ENCODE measurements at places on chromosomes 13 and 19.

DNA sequence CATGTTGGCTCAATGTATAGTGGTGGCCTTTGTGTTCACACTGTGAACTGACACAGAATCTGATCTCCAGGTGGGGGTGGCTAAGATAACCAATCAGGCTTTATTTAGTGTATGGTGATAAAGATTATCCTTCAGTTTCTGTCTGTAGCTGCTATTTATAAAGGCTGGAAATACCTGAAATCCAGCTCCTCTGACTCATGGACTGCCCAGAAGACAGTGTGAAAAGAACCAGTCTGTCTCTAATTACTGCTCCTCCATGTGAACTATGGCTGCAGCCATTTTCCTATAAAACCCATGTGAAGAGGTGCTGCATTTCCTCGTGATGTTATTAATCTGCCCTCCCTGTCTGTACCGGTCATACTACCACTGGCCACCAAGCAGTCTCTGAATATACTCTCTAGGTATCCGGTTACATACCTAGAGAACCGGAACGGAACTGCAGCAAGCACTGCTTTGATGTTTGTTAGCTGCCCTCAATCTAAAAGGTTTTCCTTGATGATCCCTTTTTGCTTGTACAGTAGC lies 238.0 kb downstream of the LHFPL6 start:
- no peak for DNase-seq

DNA sequence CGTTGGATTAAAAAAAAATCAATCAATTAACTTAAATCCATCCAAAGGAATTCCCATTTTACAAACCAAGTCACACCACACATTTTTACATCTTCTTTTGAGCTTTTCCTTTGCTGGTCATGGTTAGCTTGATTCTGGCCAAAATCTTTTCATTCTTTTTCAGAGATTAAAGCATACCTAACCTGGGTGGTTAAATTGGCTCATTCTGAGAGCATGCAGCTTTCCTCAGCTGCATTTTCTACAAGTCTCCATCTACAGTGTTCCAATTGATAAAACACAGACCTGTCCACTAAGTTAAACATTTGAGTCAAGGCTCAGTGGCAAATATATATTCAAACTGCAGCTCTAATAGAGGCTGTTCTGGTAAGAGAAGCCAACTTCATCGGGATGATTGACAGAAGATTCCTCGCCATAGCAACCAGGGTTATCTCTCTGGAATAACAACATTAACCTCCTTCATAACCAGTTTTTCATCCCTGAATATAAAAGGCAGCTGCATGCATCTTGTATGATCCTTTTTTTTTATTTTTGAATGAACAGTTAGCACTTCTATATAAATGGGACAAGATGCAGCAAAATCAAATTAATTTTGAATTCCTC lies 106.2 kb downstream of the DNAJC15 start:
- no peak for DNase-seq

- no peak for DNase-seq
Observed at GRCh38 chr13:29978211-29978610, 127.8 kb upstream of the UBL3 start.

GRCh38 chr19:56840451-56841192 lies at the start of the genes PEG3 and ZIM2:
PEG3 (minus strand) TSS chr19:56840726; CDS start chr19:56824655, 16,071 bp downstream.
ZIM2 (minus strand) TSS chr19:56840726; CDS start chr19:56824277, 16,449 bp downstream.
- no peak for DNase-seq

DNA sequence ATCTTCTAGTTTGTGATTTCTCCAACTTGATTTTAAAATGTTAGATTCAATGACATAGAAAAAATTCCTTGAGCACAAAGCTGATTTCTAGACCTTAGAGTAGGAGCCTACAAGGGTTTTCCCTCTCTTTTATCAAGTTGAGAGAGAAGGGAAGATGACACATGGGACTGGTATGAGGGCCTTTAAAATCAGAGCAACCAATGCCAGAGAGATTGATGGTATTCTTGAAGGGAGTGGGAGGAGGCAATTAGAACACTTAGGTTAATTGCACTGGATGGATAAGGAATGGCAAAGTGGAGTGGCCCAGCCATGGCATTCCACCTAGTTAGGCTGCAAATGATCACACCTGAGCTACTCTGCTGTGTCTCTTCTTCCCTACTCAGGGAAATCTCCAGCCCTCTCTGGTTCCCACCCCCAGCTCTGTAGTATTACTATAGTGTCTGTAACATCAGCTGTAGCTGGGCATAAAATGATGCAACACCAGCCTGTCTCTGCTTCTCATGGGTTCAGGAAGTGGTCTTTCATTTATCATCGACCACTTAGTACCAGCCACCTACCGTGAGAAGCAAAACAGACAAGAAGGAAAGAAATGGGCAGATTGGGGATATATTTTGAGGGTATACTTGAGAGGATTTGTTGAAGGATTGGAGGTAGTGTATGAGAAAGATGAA lies 333.6 kb downstream of the DLEU7 start:
- DNase-seq, result no peak

GRCh38 chr13:102020611-102021216 lies 381.1 kb downstream of the FGF14 start:
- DNase-seq, result no peak

DNA sequence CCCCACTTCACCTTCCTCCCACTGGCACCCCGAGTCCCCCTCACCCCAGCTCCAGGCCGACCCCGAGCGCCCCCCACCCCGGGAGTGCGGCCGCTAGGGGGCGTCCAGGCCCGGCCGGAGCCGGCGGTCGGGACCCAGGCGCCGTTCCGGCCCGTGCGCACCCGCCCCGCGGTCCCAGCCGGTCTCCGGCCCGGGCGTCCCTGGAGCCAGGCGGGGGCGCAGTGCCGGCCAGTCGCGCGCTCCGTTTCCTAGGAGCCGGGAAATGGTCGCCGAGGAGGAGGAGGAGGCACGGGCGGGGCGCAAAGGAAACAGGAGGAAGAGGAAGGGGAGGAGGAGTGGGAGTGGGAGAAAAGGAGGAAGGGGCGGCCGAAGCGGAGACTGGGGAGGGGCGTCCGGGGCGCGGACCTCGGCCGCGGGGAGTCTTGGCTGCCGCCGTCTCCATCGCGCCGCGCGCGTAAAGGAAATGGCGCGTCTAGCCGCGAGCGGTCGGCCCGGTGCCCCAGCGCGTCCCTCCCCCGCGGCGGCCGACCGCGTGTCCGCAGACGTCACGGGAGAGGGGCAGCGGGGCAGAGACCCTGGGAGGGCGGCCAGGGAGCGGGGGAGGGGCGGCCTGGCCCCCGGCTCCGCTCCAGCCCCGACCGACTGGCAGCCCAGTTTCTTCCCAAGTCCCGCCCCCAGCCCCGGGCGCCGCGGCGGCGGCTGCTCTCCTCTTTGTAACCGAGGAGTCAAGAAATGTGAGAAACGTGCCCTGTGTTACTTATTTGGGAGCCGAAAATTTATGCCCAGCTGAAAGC lies 1.1 kb upstream of the KCTD15 start:
- no peak for DNase-seq

- no peak for DNase-seq
Observed at GRCh38 chr13:46647512-46648065, 94.6 kb downstream of the LRCH1 start.
